ENCODE measurements at places on chromosomes 3 and 15.

DNA sequence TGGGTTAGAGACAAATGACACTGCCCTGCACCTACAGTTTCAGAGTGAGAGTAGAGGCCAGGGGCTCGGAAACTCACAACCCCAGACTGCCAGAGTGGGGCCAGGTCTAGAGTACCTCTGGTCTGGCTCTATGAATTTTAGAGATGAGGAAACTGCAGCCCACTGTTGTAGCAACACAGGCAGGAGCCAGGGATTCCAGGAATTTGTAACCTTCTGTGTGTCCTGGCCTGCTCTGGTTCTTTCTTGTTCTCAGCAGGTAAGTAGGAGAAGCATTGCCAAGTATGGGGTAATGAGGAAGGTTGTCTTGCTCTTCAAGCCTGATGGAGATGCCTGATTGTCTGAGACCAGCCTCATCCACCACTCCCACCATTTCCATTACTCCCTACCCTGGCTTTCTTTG, 221.8 kb downstream of the UACA start:
- DNase-seq, result no peak

DNA sequence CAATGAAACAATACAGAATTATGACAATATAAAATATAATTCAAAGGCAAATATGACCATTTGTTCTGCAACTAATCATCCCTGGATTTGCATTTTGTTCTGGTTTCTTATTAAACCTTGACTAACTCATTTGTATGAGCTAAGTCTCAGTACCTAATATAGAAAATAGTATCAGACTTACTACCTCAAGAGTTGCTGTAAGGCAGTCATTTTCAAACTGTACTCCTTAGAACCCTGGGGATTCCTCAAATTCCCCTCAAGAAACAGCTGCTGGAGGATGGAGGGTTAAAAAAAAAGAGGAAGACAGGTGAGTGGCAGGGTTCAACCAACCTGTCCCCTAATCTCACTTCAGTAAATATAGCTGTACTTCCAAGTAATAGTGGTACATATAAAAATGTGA, 11.1 kb downstream of the ZBTB11 start:
- DNase-seq, result no peak

- peak; percentile 3 for DNase-seq
Measured at GRCh38 chr15:96701443-96701842, 370.9 kb downstream of the NR2F2 start.

DNA sequence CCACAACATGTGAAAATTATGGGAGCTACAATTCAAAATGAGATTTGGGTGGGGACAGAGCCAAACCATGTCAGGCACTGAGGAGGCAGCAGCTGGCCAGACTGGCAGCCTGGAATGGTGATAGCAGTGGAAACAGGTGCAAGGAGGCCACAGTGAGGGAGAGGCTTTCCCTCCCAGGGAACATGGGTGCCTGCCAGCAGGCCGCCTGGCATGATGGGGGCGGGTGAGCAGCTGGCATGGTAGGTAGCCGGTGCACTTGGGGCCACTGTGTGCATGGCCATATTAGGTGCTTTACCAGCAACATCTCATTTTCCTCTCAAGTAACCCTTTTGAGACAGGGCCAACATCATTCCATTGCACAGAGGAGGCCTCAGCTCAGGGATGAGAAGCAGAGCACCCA, 18.3 kb upstream of the MRPS22 start:
- DNase-seq, result no peak

DNA sequence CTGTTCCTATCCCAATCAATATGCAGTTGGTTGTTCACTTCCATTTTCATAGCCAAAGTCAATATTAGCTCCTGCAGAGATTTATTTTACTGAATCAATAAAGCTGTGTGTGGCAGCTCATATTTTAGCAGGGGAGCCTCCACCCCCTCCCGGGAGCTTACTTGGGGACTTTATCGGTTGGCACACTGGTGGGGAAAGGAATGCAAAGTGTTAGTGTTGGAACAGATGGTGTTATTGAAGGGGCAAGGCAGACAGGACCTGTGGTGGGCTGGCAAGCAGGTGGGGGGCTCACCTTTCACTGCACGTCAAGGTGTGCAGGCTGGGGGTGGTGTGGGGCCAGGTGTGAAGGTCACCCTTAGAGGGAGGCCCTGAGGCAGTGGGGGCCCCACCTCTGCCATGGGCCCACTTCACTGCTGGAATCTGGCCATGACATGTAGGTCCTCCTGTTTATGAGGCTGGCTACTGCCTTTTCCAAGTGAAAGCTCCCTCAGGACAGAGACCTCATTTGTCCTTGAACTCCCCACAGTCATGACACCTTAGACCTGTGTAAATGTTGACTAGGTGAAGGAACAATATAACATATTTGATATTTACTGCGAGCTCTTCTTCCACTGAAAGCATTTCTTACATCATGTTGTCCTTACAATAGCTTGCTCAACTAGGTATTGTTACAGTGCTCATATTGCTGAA, 44.0 kb upstream of the SEC22A start:
- no peak for DNase-seq

DNA sequence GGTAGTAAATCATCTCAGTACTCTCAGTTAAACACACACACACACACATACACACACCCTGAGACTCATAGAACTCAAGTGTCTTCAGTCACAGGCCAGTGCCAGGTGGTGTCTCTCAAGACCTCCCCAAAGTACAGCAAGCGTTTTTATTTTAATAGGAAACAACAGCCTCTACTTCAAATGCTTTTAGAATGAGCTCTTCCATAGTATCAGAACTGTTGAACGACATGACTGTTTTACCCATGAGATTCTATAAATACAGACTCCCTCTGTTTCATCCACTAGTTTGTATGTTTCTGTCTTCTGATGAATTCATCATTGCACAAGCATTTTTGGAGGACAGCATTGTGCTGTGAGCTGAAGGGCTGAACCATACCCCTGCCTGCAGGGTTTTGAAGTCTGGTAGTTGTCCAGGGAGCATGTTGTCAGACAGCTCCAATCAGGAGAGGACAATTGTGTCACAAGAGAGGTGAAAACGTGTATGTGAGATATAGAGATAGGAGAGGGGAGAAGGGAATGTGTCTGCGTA, 201.0 kb upstream of the BCL6 start:
- DNase-seq, result peak; percentile 74

GRCh38 chr15:38401106-38401505, 52.8 kb upstream of the FAM98B start:
- DNase-seq, result peak; percentile 70

DNA sequence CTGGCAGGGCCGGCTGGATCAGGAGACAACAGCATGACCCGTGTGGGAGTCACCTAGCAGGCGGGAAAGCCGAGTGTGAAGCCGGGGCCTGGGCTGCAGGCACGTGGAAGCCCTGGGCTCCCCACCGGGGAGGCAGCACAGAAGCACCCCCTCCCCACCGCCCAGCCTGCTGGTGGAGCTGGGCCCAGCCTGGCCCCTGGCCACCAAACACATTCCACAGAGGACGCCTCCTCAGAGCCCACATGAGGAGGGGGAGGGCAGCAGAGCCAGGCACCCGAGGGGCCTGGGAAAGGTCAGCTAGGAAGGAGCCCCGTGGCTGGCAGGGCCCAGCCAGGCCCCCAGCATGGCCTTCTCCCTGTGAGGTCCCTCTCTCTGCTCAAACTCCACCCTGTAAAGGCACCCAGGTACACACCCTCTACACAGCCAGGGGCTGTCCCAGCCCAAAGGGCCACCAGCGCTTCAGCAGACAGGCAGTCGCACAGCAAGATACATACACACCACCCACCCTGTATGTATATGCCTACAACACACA, 4.5 kb downstream of the PLXNB1 start:
- DNase-seq, result no peak

GRCh38 chr3:197940745-197941384, 9.1 kb upstream of the RPL35A start:
- no peak for DNase-seq

GRCh38 chr3:143276592-143276991, 157.0 kb downstream of the CHST2 start:
- no peak for DNase-seq

GRCh38 chr3:187369089-187369447, 883 bp downstream of the RTP4 start:
- DNase-seq, result no peak

DNA sequence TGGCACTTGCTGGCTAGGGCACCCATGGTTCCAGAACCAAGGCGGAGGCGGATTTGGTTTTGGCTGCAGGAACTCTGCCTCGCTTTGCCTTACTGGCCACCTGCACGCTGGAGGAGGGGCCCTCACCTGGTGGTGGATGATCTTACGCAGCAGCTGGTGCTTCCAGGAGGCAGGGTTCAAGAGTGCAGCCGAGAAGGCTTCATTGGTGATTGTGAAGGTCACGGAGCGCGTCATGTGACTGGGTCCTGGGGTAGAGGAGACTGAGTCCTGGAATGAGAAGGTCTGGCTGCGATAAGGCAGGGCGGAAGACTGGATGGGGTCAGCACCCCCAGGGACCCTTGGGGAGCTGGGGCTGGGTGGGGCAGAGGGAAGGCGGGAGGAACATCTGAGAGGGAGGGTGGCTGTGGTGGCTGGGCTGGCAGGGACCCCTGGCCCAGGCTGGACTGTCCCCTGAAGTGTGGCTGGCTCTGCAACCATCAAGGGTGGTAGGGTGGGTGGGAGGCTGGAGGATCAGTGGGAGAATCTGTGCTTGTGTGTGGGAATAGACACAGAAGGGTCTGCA, 25.8 kb upstream of the GOLGA6C start:
- DNase-seq, result no peak

- DNase-seq, result no peak
Measured at GRCh38 chr15:44801364-44801763, 65.0 kb downstream of the TRIM69 start.

DNA sequence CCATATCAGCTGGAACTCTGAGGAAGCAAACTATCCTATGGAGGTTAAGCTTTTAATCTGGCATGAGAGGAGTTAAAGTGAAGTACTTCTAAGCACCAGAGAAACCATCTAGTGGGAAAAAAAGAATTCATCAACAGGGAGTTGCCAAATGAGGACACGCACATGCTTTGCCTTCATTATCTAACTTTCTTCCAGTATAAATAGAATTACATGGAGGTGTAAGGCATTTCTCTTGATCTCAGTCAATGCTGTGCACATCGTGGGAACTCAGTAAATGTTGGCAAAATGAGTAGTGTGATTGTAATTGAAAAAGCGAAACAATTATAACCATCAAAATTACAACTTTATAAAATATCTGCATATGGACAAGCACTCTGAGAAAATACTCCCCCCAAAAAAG, 8.0 kb upstream of the GSK3B start:
- DNase-seq, result no peak

DNA sequence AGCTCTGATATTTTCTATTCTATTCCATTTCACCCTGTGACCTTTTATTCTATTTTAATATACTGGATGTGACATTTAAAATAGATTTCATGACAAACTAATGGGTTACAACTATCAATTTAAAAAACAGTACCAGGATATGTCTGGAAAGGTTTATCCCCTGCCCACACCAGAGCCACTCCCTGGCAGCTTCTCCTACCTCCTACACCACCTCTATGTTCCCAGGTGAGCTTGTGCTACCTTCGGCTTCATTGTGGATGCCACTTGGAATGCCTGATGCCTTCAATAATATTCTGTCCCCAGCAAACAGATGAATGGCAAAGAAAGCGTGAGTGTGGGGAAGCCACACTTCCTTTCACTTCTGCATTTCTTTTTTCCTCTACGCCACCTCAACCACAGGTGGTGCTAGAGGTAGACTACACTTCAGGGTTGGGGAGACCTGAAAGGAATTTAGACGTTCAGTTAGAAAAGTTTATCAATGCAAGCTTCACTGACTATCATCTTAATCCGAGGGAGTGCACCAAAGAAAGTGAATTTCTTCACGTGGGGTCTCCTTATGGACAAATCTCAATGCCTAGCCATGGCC, 213.0 kb downstream of the SSR3 start:
- DNase-seq, result no peak

DNA sequence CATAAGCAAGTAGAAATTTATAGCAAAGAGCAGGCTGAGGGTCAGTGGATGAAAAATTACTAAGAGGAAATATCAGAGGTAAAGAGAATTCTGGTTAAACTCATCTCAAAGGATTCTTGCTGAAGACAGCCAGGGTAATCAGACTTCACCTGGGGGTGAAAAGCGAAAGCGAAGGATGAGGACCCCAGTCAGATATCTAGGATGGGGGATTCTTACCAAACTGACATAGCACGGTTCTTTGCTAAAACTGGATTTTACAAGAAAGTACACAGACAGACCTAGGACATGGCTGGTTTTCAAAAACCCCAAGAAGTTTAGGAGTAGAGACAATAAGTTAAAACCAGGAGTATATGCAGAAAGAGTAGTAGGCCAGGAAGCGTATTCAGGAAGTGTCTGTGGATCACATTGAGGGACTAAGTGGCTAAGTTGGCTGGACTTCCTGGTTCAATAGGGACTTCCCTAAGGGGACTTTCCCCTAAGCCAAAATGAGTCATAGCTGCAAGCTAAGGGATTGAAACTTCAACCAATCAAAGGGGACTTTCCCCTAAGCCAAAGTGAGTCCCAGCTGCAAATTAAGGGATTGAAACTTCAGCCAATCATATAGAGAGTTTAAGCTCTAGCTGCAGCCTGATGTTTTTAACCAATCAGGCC, 2.4 kb upstream of the CFAP91 start:
- peak; percentile 30 for DNase-seq

DNA sequence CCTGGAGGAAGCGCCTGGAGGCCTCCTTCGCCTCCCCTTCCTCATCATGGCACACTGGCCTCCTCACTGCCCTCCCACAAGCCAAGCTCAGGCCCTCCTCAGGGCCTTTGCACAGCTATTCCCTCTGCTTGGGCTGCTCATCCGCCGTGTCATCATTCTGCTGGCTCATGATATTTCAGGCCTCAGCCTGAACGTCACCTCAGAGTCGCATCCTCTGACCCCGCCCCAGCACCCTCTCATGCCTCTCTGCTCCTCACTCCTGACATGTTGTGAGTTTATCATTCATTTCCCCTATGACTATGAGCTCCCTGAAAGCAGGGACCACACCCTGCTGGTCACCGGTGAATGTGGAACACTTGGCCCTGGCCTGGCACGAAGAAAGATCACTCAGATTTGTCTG, 20.7 kb upstream of the POC1A start:
- DNase-seq, result peak; percentile 76

GRCh38 chr3:12999147-13000140, 73.8 kb downstream of the IQSEC1 start:
- DNase-seq, result no peak

DNA sequence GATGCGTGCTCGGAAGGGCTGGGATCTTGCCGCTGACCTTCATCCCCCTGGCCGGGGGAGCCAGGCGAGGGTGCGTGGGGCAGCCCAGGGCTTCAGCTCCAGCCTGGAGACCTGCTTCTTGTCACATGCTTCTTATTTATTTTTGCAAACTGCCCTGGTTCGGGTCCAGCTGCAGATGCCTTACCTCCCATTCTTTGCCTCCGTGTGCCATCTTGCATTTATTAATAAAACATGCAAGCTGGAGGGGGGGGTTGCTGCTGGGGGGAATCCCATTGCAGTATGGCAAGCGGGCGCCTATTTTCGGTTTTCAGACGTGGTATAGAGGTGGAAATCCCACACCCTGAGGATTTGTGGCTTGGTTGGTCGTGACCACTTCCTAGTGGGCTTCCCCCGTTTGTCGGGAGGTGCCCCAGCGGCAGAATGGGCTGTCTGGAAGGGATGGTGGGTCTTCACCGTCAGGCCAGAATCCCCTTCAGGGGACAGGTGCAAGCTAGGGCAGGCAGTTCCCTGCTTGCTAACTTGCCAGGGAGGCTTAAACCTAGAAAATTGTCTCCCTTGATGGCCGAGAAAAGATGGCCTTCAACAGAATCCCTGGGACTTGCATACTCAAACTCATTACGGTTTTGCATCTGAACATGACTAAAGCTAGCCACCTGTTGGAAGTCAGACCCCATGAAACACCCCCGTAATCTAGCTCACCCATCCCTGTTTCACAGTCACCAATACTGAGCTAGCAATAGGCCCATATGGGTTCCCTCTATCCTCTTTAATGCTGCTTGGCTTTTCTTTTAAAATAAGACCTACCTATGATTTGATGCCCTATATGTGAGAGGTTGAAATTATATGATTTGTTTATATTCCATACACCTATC, 569 bp downstream of the TMEM266 start:
- no peak for DNase-seq
